ENCODE measurements at places on chromosomes 1 and 21.
A peak's percentile ranks its signal among the peaks of the same experiment; 100 is the strongest.

DNA sequence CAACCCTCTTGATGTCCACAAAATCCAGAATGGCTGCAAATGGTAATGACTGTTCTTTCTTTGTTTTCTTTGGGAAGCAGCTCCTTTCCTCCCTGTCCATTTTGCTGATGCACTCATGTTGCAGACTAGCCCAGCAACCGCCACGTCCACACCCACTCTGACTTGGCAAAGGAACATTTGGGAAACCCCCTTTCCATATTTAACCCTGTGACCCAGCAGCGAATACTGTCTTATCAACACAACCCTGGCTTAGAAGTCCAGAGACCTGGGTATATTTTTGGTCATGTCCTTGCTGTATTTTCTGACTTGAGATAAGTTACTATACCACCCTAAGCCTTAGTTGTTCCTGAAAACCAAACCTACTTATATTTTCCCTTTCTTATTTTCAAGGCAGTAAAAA, 18.1 kb upstream of the SHE start:
- DNase-seq, result no peak

DNA sequence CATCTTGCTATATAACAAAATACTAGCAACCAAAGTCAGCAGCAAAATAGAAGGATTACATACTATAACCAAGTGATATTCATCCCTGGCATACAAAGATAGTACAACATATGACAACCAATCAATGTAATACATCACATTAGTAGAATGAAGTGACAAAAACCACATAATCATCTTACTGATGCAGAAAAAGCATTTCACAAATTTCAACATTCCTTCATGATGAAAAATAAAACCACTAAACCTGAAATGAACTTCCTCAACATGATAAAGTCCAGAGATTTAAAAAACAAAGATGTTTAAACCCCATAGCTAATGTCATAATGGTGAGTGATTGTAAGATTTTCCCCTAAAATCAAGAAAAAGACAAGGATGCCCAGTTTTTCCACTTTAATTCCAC, 18.6 kb downstream of the RO60 start:
- DNase-seq, result no peak

- DNase-seq, result no peak
These were observed 20.4 kb upstream of the LBR start for GRCh38 chr1:225448146-225448805.

DNA sequence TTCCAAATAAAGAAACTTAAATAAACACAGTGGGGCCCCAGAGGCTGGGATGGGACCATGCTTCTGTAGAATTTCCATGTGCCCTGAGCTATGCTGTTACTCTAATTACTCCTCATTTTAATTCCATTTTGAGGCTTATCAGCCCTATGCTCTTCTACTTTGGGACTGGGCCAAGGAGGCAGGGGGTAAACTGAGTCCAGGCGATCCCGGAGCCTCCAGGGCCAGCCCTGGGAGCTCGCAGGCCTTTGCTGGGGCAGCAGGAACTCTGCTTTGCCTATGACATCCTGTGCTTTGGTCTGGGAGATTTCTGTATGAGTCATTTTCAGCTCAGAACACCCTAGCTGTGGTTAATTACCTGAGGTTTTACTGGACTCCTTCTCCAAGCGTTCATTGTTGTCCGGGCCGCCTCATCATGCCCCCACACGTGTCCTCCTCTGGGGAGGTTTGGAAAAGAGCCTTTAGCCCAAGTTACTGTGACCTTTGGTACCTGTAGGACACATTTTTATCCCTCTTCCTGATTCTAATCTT, 95.7 kb downstream of the RHOU start:
- peak; percentile 37 for DNase-seq

DNA sequence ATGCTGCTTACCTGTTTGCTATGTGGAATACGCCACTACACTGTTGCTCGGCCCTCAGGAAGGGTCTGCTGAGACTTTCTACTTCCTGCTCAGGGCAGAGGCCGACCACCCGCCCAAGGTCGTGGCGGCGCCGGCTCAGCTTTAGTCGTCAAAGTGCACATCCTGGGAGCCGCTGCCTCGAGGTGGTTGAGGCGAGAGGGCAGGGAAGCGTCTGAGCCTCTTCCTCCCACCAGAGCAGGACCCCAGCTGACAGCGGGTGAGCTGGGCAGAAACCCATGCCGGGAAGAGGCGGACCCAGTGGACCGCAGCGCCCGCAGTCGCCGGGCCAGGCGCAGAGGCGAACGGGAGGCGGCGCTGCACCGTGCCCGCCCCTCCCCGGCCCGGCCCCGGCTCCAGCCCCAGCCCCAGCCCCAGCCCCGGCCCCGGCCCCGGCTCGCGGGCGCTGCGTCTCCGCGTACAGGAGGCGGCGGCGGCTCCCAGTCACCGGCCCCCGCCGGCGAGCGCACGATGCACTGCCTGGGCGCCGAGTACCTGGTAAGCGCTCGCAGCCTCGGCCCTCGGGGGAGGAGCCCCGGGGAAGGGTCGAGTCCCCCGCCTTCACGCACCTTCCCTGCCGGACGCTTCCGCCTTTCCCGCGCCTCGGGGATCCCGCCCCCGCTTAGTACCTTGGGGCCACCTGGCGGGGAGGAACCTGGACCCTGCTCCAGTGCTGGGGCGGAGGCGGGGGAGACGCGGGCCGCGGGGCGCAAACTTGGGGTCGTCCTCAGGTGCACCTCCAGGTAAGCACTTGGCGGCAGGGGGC, at the start of gene SLC44A3:
SLC44A3 (plus strand) TSS at position 413 of the 802 bp plus-strand sequence; CDS start at position 508, 95 bp downstream.
- DNase-seq, result peak; percentile 40

DNA sequence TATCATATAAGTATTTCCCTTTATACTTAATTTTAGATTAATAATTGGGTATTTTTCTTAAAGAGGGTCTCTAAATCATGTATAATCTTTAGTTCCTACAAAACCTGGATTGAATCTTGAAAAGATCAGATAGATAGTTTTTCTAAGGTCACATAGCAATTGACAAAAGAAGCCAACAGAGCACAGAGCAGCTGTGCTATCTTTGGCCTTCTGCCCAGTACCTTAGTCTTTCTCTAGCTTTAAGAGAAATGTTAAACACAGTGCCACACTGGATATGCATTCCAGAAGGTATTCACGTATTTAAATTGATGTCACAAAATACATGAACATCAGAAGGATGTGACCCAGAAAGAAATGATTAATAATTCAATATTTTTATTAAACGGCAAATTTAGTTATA, 86.8 kb downstream of the C21orf91 start:
- no peak for DNase-seq

- no peak for DNase-seq
These were observed 12.1 kb downstream of the SFPQ start for GRCh38 chr1:35180776-35181374.

DNA sequence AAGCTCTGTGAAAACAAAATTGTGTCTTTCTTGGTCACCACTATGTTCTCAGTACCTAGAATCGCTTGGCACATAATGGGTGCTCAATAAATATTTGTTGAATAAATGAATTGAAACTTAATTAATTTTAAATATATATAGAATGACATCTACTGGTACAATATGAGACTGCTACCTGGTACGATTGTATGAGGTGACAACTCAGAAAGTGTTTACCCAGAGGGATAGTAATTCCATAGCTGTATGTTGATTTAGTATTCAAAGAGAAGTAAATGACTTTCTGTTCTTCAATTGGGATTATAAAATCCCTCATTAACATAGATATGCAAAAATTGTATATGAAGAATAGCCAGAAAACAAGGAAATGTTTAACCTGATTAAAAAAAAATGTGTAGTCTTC, 128.7 kb downstream of the RPS6KC1 start:
- DNase-seq, result no peak

- DNase-seq, result no peak
These were observed 6.8 kb downstream of the ATG4C start for GRCh38 chr1:62790716-62791115.

GRCh38 chr1:168032029-168032428, 95.2 kb upstream of the MPC2 start:
- DNase-seq, result no peak

DNA sequence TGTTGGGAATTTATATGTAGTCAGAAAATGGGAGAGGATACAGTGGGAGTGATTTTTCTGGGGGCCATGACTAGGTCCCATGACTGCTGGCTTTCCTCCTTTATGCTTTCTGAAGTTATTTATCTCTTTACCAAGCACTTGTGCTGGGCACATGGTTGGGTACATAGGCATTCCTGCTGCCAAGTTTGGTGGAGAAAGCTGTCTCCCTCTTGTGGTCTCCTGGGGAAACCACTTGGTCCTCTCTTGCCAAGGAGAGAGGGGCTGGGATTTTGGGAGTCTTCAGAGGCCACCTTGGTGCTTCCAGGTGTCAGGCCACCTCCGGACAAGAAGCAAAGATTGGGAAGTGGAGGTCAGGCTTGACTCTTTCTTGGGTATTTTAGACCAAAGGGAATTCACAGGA, 120.2 kb upstream of the KCNE2 start:
- peak; percentile 28 for DNase-seq

- no peak for DNase-seq
These were observed 75.7 kb upstream of the F3 start for GRCh38 chr1:94617134-94617805.

DNA sequence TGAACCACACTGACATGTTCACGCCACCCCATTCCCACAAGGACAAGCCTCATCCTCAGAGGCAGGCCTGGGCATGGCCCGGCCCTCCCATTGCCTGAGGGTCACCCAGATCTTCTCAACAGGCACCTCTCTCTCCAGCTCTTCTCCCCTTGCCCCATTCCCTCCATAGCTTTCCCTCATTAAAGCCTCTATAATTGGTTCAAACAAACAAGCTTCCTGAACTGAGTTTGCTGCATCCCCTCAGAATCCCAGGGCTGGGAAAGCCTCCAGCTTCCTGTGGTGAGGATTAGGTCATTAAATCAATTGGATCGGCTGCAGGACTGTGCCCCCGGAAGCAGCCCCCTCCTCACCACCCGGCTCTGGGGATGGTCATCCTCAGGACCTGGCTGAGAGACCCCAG, 18.9 kb downstream of the CTNNBIP1 start:
- no peak for DNase-seq

- no peak for DNase-seq
These were observed 83.8 kb downstream of the CAPZB start for GRCh38 chr1:19401535-19401889.

DNA sequence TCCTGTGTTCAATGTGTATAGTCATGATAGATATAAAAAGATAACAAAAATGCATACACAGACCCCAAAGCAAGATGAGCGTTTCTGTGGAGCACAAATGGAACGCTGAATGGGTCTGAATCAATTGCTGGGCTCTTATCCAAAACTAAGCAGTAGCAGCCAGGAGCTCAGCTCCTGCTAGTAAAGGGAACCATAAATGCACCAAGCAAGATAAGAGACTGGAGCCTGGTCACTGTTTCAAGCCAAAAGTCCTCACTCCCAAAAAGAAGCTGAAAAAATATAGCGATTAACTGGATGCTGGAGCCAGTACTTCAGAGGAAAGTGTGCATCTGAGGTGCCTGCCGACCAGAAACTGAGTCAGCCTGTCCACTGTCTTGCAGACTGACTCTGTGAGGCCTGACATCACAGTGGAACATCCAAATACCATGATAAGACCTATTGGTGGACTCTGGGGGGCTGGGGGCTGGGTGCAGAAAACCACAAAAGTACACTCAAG, 68.9 kb downstream of the LRRC8C start:
- DNase-seq, result no peak

DNA sequence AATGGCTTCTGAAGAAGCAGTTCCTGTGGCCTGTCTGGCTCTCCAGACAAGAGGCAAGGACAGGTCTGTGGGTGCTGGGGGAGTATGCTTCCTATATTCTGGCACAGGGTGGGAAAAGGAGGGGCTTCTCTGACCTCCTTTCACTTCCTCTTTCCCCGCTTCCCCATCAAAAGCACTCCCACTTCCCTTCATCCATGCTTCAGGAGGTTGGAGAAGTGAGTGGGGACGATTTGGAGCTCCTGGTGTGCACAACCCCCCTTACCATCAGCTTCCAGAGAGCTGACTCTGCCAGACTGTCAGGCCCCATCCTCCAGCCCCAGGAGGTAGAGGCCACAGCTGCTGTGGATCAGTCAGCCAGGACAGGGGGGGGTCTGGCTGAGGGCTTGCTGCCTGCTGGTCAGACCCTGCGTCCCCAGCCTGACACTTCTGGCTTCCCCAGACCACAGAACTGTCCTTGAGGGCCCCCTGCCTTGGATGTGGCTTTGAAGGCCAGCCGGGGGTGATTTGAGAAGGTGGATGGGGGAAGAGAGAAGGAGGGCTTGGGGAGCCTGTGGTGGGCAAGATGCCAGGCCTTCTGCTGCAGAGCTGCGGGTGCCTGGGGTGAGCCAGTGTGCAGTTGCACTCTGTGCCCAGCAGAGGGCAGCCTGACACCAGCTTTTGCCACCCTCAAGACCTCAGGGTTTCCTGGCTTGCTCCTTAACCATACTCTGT, 21.5 kb upstream of the TMEM222 start:
- peak; percentile 79 for DNase-seq

DNA sequence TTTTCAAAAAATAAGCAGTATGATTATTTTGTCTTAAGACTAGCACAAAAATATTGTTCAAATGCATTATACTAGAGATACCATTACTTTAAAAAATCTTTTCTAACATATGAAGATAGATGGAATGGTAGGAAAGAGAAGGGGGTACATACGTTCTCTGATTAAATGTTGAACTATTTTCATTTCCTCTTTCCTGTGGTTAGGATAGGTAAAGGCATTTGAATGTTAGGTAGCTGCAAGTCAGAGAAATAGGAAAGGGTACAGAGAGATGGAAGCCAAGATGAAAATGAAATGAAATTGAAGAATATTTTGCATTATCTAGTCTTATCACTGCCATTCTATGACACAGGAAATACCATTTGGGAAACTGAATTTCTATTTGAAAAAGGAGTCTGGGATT, 28.3 kb downstream of the TLCD4 start:
- no peak for DNase-seq

DNA sequence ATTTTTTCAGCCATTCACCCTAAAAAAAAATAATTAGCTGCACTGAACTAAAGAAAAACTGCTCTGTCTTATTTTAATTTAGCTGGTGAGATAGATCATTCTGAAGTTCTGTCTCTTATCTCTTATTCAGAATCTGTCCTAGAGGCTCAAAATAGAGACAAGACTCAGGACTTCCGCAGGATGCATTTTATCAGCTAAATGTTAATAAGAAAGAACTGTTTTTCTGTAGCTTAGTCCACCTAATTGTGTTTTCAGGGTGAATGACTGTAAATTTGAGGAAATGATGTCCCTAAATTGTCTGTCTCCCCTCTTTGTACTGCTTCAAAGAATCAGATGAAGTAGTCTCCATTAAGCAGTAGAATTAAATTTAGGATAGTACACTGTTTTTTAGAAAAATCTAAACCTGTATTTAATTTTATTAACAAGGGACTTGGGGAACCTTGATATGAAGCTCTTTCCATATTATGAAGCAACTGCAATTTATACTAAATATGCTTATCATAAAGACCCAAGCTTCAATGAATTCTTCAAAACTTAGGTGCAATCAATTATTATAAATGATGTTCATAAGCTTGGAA, 671.9 kb downstream of the RWDD3 start:
- no peak for DNase-seq

DNA sequence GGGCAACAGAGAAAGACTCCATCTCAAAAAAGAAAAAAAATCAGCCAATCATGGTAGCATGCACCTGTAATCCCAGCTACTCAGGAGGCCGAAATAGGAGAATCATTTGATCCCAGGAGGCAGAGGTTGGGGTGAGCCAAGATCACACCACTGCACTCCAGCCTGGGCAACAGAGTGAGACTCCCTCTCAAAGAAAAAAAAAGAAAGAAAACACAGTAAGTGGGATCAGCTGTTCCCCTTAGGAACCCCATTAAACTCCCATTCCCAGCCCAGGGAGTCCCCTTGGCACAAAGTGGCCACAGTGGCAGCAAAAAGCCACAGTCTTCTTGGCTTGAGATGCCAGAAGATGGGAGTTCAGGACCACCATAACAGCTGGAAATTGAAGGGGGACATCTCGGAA, 9.1 kb downstream of the TMEM50B start:
- no peak for DNase-seq
